ENCODE measurements at places on chromosomes 7 and 10.

DNA sequence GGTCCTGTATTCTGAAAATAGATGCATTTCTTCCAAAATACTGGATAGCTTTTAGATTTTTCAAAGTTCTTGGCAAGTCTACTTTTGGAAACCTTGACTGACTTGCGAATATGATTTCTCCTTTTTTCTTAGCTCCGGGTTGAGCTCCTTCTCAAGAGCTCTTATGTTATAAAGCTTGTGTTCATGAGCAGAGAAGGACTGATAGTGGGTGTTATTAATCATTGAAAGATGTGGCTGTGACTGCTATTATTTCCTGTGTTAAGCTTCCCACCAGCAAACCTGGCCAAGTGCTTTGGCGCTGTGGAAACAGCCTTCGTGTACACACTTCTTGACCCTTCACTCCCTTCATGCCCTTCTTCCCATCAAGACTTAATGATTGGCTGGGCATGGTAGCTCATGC is 98.2 kb downstream of the KIAA1217 start:
- ATAC-seq, result no peak

DNA sequence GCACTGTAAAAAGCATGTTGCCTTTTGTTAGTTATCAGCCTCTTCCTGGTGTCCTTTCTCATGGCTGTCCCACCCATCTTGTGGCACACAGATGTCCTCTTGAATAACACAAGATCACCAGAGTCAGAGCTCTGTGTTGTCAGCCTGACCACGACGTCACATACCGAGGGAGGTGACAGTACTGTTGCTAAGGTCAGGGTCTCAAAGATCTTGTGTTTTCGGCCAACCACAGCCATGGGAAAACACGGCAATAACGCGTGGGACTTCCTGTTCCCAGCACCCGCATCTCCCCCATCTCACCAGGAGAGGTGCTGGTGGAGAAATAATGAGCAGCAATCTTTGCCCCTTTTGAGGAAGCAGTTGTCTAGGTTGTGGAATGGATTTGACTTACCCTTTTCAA is 40.4 kb downstream of the NPVF start:
- ATAC-seq, result no peak

DNA sequence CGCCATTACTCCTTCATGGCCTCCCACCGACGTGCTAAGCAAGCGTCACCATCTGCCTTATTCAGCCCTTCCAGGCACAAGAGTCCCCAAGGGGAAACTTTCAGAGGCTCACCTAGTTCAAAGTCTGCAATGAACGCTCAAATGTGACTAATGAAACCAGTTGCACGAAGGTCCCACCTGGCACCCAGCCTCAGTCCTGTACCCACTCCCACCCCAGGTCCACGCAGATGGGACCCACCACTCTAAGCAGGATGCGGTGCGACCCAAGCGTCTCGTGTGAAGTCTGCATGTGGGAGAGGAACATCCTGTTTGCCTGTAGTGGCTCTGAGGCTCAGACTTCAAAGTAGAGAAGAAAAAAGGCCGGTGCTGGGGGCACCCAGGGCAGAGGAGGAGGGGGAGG is 40.3 kb downstream of the RGS10 start:
- peak; percentile 41 for ATAC-seq

GRCh38 chr10:48818081-48818480 is 121.6 kb downstream of the LRRC18 start:
- ATAC-seq, result no peak

GRCh38 chr7:21507627-21508343 is 35.1 kb upstream of the DNAH11 start:
- ATAC-seq, result peak; percentile 42
